ENCODE measurements at places on chromosomes 5 and 9.

- no peak for DNase-seq
Observed at GRCh38 chr9:116137010-116137409, 16.6 kb upstream of the PAPPA start.

DNA sequence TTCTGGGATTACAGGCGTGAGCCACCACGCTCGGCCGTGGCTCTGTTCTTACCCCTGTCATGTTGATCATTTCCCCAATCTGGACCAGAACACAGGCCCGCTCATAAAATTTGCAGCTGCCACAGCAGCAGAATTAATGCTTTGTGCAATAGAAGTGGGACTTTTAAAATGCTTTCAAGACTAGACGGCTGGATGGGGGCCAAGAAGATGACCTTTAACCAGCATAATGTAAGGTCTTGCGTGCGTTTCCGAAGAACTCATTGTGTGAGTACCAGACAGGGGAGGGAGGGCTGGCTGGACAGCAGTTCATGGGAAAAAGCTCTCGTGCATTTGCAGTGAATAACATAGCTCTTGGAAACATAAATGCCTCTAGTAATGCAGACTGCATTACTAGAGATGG is 3.5 kb upstream of the WDR38 start:
- peak; percentile 86 for DNase-seq

- no peak for DNase-seq
Observed at GRCh38 chr9:133248726-133249295, 26.2 kb downstream of the ABO start.

- DNase-seq, result no peak
Observed at GRCh38 chr5:125153231-125153630, 406.8 kb upstream of the ZNF608 start.

DNA sequence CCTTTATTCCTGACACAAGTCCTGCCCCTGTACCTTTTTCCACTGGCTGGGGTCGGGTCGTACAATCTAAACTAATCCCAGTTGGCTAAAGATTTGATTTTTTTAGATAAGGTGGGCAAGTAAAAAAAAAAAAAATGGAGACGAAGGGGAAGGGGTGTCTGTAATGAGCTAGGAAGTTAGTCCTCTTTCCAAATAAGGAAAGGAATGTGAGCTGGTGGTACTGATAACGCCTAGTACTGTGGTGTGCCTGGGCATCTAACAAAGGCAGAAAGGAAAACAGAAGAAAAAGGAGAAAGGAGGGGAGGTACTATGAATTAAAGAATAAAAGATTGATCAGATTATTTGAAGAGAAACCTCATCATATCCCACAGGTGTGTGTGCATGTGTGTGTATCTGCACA is 21.3 kb downstream of the PRDM9 start:
- no peak for DNase-seq

DNA sequence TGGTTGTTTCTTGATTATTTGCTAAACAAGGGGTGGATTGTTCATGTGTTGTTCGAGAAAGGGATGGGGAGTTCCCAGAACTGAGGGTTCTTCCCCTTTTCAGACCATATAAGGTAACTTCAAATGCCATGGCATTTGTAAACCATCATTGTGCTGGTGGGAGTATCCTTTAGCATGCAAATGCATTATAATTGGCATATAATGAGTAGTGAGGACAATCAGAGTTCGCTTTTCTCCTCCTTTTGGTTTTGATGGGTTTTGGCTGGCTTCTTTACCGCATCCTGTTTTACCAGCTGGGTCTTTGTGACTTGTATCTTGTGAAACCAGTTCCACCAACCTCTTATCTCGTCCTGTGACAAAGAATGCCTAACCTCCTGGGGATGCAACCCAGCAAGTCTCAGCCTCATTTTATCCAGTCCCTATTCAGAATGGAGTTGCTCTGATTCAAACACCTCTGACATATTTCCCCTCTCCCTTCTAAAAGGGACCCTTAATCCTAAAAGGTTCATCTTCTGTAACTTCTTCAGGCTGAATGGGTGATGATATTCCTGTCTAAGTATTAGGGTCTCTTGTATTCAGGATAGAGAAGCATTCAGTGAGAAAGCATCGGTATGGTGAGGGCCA is 8.7 kb upstream of the FBN2 start:
- no peak for DNase-seq

- peak; percentile 56 for DNase-seq
Observed at GRCh38 chr5:180784497-180785097, 18.0 kb downstream of the MGAT1 start.

- no peak for DNase-seq
Observed at GRCh38 chr9:13244181-13244580, 35.3 kb downstream of the MPDZ start.

GRCh38 chr5:601771-602465 is 10.2 kb upstream of the CEP72 start:
- DNase-seq, result no peak

- no peak for DNase-seq
Observed at GRCh38 chr5:179595916-179596315, 27.6 kb downstream of the HNRNPH1 start.

- DNase-seq, result no peak
Observed at GRCh38 chr5:44842496-44843282, 33.9 kb downstream of the MRPS30 start.

GRCh38 chr9:113184539-113184938 is 33.7 kb downstream of the SLC31A2 start:
- no peak for DNase-seq

DNA sequence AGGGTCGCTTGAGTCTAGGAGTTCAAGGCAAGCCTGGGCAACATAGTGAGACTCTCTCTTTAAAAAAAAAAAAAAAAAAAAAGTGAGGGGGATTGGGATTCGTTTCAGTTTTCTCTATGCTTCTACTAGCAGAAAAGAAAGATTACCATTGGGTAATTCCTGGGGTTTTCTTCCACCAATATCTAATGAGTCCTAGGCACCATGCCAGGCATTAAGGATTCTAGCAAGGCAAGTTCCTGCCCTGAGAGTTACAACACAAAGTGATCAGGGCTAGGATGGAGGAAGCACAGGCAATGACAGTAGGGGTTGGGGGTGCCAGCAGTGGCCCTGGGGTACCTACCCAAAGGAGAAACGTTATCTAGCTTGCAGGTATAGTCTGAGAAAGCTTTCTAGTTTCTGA is 90.8 kb downstream of the PCDH1 start:
- no peak for DNase-seq

DNA sequence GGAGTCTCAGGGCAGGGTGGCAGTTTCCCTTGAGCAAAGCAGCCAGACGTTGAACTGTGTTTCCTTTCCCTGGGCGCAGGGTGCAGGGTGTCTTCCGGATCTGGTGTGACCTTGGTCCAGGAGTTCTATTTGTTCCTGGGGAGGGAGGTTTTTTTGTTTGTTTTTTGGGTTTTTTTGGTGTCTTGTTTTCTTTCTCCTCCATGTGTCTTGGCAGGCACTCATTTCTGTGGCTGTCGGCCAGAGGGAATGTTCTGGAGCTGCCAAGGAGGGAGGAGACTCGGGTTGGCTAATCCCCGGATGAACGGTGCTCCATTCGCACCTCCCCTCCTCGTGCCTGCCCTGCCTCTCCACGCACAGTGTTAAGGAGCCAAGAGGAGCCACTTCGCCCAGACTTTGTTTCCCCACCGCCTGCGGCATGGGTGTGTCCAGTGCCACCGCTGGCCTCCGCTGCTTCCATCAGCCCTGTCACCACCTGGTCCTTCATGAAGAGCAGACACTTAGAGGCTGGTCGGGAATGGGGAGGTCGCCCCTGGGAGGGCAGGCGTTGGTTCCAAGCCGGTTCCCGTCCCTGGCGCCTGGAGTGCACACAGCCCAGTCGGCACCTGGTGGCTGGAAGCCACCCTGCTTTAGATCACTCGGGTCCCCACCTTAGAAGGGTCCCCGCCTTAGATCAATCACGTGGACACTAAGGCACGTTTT is 3.5 kb upstream of the PHYHD1 start:
- DNase-seq, result peak; percentile 33

DNA sequence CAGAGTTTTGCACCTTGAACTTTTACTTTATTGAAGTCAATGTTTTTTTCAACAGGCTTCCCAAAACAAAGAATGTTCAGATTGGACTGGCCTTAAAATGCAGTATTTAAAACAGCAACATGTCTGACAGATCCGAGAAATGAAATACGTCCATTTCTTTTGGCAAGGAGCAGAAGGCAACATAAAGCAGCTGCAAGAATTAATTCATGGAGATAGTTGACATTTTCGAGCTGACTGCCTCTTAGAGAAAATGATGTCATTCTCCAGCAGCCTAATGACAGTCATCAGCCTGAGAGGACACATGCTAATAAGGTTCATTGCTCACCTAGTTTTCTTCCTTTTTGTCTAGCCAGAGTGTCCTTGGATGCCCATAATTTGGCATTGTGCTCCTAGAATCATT is 232.2 kb upstream of the SEMA6A start:
- DNase-seq, result no peak

GRCh38 chr5:118397236-118397635 is 591.1 kb downstream of the DTWD2 start:
- no peak for DNase-seq

- DNase-seq, result no peak
Observed at GRCh38 chr5:5332287-5332686, 90.2 kb upstream of the ICE1 start.

DNA sequence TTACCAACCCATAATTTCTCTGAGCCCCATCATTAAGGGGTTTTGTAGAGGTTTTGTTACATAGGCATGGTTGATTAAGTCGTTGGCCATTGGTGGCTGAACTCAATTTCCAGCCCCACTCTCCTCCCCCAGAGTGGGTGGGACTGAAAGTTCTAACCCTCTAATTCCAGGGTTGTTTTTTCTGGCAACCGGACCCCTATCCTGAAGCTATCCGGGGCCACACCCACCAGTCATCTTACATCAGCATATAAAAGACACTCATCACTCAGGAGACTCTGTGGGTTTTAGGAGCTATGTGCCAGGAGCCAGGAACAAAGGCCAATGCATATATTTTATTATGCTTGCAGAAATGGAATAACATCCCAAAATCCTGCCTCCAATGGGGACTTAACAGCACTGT is 186.0 kb downstream of the NXNL2 start:
- peak; percentile 85 for DNase-seq

DNA sequence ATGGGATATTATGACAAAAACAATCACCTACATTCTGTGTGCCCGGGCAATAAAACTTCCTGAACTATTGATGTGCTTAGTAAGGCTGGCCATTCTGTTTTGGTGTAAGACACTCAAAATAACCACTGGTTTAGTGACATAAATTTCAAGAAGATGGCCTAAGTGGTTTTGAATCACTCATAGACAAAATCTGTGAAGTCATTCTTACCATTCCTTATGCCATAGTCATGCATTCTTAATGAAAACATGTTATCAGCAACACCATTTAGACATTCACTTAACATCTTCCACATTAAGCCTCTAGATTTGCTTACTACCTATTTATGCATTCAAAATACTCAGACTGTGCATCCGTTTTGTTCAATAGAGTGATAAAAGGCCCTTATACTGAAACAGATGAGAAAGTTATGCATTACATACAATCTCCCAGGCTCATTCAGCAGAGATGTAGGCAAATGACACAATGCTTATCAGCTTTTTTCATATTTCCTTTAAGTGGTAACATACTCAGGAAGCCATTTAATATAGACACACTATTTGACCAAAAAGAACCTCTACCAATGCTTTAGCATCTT is 848.8 kb upstream of the DMAC1 start:
- DNase-seq, result no peak

DNA sequence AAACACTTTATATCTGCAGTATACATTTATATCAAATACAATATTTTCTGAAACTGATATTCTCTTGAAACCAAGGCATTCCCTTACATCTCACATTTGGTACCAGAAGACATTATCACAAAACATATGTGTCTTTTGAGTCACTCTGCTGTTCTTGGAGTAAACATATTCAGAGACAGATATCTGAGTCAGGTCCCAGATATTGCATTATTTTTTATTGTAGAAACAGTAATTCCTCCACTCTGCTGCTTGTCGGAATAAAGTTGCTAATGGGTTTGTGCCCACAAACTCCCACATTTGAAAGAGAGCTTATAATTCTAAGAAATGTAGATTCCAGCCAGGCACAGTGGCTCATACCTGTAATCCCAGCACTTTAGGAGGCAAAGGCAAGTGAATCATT is 261.1 kb upstream of the DAPK1 start:
- no peak for DNase-seq

GRCh38 chr5:61464512-61464911 is 132.5 kb downstream of the ZSWIM6 start:
- DNase-seq, result no peak

DNA sequence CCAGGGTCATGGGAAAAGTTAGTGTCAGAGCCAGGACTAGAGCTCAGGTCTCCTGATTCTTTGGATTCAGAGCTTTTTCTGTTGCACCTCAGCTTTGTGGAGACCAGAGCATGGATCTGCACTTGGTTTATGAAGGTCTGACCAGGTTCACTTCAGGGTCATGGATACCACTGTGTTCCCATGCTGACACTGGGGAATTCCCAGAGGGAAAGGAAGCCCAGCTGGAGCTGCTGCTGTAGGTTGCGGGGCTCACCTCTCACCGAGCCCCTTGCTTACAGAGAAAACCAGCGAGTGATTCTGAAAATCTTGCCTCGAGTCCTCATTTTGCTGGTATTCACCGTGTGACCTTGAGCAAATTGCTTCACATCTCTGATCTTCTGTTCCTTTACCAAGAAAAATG is 83.0 kb downstream of the RGS3 start:
- DNase-seq, result no peak

- no peak for DNase-seq
Observed at GRCh38 chr5:157732596-157733262, 1.5 kb downstream of the THG1L start.

GRCh38 chr9:93596399-93596798 is 20.0 kb downstream of the PHF2 start:
- no peak for DNase-seq

- DNase-seq, result no peak
Observed at GRCh38 chr5:90398726-90399125, 10.8 kb downstream of the CETN3 start.

DNA sequence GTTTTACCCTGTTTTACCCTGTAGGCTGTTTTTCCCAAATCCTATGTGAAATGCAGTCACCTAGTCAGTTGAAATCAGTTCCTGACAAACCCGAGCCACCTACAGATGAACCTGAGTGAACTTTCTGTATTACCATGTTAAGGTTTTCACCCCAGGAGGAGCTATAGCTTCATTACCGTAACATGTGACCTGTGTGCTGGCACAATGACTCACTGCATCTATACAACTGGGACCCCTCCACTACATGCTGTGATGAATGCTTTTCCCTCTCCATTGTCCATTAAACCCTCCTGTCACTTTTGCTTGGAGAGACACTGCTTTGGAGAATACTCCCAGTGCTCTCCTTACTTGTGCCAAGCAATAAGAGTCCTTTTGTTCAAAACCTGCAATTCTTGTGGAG is 1974.8 kb downstream of the EFNA5 start:
- DNase-seq, result no peak

GRCh38 chr5:35838370-35839042 is 18.2 kb upstream of the IL7R start:
- no peak for DNase-seq
